ENCODE measurements at places on chromosomes 7 and 10. TPM values are rescaled to one million over a fixed set of nuclear protein-coding genes. Genes with fewer than 3 reads are reported as not detected.

- no peak for DNase-seq
Measured at GRCh38 chr10:105697290-105697780, 1056.2 kb downstream of the SORCS3 start.

DNA sequence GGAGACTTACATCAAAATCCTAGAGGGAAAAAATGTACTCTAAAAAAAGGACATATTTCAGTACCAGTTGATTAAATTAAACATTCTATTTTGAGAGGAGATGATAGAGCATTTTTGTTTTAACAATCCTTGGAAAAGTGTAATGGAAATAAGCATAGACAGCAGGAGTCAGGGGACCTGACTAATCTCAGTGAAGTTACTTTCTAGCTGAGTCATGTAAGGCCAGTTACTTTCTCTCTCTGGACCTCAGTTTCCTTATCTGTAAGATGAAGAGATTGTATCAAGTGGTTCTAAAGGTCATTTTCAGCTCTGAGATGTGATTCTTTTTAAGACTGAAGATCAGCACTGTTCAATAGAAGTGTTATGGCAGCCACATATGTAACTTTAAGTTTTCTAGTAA, 44.1 kb downstream of the VTI1A start:
- DNase-seq: no peak

GRCh38 chr10:102537367-102537766, 33.6 kb downstream of the SUFU start:
- DNase-seq: no peak

- DNase-seq: no peak
Measured at GRCh38 chr10:97361537-97361901, 27.0 kb upstream of the FRAT2 start.

Gene DLG5
- 8.6 TPM for total RNA-seq

Gene DMTF1
- 43.8 TPM for total RNA-seq

Gene RHOBTB1
- 5.6 TPM for total RNA-seq

Data from Daoy (cell line).